ENCODE measurements at places on chromosomes 1 and 21. TPM values are rescaled to one million over a fixed set of nuclear protein-coding genes. Genes with fewer than 3 reads are reported as not detected.

DNA sequence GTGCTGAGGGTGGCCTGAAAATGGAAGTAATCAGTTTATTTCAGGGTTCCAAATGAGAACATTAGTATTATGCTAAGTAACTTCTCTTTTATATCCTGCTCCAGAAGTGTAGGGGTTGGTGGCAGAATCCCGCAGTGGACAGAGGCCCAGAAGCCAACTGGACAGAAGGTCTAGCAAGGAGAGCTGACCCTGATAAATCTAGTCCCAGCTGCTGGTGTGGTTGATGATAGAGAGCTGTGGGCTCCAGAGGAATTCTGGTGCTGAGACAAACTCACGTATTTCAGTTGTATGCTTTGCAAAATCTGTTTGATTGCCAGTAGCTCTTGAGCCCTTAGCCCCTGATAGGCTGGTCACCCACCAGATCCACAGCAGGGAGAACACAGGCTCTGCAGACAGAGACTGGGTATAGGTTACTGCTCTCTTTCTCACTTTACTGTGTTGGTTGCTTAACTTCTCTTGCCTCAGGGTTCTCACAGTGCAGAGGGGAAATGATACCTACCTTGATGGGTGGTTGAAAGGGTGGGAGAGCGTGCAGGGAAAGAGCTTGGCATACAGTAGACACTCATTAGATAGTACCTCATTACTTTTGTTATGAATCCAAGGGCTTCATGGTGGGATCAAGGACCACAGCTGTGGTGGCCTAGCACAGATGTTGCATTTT lies 29.6 kb upstream of the CACNA1E start:
- DNase-seq, result no peak

DNA sequence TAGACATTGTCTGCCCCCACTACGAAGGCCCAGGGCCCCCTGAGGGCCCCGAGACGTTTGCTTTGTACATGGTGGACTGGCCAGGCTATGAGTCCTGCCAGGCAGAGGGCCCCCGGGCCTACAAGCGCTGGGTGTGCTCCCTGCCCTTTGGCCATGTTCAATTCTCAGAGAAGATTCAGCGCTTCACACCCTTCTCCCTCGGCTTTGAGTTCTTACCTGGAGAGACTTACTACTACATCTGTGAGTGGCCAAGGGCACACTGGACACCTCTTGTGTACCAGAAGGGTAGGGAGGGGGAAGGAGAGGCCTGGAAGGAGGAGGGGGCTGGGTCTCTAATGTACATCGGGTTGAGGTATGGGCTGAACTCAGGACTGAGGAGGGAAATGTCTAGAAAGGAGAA lies 3.2 kb downstream of the EFNA4 start:
- DNase-seq, result no peak

DNA sequence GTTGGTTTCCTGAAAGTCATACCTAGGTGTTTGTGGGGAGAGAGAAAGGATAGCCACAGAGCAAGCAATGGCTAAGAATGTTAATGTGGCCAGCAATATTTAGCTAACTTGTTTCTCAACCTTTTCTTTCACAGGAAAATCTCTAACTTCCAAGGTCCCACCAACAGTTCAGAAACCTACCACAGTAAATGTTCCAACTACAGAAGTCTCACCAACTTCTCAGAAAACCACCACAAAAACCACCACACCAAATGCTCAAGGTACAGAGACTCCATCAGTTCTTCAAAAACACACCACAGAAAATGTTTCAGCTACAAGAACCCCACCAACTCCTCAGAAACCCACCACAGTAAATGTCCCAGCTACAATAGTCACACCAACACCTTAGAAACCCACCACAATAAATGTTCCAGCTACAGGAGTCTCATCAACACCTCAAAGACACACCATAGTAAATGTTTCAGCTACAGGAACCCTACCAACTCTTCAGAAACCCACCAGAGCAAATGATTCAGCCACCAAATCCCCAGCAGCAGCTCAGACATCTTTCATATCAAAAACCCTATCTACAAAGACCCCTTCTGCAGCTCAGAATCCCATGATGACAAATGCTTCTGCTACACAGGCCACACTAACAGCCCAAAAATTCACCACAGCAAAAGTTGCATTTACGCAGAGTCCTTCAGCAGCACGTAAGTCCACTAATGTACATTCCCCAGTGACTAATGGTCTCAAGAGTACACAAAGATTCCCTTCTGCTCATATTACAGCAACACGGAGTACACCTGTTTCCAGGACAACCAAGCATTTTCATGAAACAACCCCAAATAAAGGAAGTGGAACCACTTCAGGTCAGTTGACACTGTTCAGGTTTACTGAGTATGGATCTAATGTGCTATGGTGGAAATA lies 15.3 kb downstream of the CD55 start:
- no peak for DNase-seq

DNA sequence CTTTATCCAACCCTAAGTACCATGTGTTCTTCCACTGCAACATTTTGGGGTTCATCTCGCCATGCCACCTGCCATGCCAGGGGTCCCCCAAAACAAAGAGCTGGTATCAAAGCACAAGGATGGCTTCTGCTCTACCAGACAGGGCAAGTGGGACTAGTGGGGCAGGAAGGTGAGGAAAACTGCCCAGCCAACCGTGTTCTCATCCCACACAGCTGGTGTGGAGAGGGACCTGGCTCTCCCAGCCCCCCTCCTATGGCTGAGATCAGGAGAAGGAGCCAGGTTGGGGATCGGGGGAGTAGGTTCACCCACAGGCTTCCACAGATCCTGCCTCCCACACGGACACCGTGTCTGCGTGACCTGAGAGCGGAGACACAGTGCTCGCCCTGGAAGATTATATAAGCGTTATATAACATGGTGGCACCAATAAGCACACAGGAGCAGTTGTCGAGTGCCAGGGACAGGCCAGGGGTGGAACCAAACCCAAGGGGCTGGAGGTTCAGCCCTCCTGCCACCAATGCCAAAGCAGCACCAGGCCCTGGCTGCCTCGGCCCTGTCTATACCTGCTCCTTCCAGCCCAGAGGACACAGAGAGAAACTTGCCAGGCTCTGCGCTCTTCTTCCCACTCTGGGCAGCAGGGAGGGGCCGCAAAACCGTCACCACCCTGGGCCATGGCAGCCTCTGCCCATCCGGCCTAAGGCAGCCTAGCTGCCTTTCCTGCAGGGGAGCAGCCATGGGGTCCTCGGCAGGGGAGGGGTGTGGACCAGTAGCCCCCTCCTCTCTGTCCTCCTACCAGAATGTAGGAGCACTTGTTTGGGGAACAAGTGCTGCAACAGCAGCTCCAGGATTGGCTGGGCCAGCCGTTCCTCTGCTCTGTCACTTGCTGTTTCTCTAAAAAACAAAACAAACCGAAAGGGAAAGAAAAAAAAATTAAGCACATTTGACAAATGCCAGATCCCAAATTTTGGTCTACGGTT lies 43.5 kb downstream of the CD34 start:
- no peak for DNase-seq

Gene TMEM79
- 1.4 TPM for total RNA-seq

Gene SH2D1B
- total RNA-seq, result 0.06 TPM

GRCh38 chr1:22803833-22804232 lies 93.2 kb downstream of the EPHB2 start:
- DNase-seq, result no peak

Gene SLC2A5
- 1.7 TPM for total RNA-seq

GRCh38 chr1:229127301-229127700 lies 143.6 kb upstream of the RAB4A start:
- DNase-seq, result peak; percentile 43

DNA sequence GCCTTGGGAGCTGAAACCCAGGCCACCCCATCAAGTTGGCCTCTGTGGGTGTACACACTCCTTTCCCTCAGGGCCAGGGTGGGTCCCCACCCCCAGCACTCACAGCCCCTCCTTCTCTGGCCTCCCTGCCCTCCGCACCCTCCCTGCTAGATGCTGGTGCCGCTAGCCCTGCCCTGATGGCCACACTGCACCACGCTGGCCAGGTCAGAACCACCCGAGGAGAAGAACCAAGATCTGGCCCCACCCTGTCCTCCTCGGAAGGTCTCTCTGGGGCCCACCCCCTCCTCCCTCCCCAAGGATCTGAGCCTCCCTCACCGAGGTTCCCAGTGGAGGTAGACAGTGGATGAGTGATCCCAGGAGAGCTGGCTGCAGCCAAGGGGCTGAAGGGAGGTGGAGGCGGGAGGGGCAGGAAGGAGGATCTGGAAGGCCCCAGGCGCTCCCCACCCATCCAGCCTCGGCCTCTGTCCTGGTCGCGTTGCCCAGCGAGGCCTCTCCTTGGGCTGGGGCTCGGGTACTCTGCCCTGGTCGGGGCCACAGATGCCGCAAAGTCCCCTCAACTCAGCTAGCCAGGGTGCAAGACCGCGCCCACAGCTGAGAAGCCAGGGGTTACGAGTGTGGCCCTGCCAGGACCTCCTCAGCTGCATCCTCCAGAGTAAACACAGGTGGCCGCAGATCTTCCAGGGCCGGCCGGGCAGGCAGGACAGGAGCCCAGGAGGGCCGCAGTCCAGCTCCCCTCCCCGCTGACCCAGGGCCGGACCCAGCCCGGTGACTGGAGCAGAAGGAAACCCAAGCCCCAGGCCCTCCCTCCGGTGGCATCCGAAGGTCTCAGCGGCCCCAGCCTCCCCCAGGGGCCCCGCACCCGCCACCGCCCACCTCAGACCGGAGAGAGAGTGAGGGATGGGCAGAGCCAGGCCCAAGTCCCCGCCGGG lies 5.2 kb downstream of the B3GALT6 start:
- DNase-seq, result no peak

GRCh38 chr1:34776911-34777310 lies 4.1 kb upstream of the GJB3 start:
- no peak for DNase-seq

Gene OR10Z1
- not detected for total RNA-seq

- DNase-seq, result no peak
Observed at GRCh38 chr1:79551321-79551720, 544.8 kb upstream of the ADGRL4 start.

DNA sequence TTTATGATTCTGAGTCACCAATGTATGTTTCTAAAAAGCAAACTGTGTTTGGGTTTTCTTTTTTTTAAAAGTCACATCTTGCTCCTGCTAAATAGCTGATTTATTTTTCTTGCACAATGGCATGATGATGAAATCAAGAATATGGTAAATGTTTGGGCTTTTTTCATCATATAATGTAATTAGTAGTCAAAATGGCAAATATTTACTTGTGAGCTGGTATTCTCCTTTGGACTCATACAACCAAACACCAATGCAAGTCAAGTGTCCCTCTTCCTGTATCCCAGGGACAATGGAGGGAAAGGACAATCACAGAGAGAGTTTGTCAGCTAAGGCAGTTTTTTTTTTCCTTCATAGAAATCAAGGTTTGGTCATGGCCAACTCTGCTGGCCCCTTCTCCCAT lies 94.6 kb upstream of the RALGPS2 start:
- no peak for DNase-seq

Gene ASTN1
- 0.43 TPM for total RNA-seq

DNA sequence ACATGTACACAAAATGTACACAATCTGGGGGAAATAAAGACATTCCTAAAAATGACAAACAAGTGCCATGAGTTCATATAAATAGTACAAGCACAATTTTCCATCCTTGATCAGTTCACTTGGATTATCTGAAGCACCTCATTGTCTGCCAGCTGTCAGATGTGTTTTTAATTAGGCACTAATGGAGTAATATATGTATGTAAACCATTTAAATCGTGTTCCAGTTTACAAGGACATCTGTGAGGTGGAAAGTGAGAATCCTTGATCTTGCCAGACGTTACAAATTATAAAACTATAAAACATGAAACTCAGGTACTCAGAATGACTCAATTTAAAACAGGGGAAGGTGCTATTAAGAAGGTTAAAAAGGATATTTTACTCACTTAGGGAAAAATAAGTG lies 1312.2 kb downstream of the PLA2G4A start:
- no peak for DNase-seq

Gene ZNF683
- total RNA-seq, result not detected

- no peak for DNase-seq
Observed at GRCh38 chr1:167878372-167879160, 35.4 kb downstream of the ADCY10 start.

Gene ACTL8
- 0.06 TPM for total RNA-seq

DNA sequence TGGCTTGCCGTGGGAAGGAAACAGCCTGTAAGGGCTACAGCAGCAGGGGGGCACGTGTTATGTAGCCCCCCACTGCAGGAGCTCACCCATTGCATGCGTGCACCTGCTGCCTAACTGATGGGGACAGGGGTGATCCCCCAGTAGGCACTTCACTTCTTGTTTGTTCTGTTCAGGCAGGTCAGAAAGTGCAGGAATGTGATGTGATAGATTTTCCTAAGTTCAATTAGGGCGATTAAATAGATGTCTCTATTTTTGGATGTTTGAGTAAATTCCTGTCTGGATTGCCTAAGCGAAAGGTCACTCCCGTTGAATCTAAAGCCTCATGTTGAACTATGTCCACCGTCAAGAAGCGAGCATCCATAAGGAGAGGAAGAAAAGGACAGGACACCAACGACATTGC lies 78.8 kb upstream of the LPGAT1 start:
- no peak for DNase-seq

Gene SPRR2A
- total RNA-seq, result not detected

GRCh38 chr1:201386208-201386607 lies 8.7 kb upstream of the TNNT2 start:
- no peak for DNase-seq

DNA sequence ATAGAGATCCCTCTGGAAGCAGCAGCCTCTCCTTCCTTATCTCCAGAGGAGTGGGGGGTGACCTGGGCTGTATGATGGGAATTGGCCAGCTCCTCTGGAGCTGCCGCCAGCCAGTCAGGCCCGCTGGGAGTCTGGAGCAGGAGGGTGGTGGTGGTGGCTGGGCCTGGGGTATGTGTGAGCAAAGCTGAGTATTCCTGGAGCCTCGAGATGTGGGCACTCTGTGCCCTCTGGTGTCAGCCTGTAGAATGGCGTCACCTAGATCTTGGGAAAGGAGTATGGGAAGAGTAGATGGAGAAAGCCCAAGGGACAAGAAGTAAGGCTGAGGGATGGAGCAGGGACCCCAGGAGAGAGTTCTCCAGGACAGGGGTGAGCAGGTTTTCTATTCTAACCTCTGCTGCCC lies 16.0 kb downstream of the VANGL2 start:
- peak; percentile 42 for DNase-seq

Gene PRDM2
- total RNA-seq, result 5.1 TPM

DNA sequence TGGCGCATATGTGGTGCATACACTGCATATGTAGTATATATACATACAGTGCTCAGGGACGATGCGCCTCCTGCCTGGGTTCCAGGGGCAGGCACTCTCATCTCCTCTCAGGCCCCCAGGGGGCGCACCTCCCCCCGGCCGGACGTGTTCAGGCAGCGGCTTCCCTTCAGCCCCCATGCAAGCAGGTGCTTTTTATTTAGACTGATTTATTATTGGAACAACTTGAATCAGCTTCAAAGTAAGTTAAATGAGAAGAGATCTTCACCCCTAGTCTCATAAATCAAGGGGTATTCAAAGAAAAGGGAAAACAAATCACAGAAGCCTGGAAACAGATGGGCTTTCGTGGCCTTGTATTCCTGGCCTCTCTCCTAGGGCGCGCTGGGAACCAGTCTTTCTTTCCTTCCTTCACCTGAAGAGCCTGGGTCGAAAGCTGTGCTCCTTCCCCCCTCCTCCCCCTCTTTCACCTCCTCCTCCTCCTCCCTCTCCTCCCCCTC lies 64.6 kb downstream of the UBIAD1 start:
- DNase-seq, result no peak

Data from H4 (cell line).